ENCODE measurements at places on chromosomes 6 and 20.

- no peak for DNase-seq
These were observed 95.1 kb downstream of the TIAM2 start for GRCh38 chr6:155090166-155090565.

DNA sequence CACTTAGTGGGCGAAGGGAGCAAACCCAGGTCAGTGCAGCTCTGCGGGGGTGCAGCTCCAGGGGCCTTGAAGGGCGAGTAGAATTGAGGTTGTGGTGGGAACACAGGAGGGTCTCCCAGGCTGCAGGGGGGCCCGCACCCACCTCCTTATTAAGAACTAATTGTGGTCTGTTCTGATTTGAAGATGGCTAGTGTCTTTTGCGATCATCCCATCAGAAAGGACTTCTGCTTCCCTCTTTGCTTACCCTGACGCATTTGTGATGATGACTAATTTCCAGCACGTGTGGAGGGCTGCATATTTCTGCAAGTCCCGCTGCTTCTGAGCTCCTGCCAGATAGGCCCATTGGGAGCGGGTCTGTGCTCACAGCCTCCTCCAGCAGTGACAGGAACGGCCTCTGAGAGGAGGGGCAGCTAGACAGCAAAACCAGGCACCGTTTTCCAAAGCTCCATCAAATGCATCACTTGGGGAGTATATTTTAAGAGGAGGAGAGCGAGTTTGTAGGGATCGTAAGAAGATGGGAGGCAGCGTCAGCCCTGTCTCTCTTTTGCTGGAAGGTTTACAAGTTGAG lies 268.9 kb downstream of the CDH4 start:
- no peak for DNase-seq

GRCh38 chr6:157454762-157455714 lies 74.0 kb downstream of the ZDHHC14 start:
- DNase-seq = no peak

- DNase-seq = no peak
These were observed 650 bp upstream of the TTK start for GRCh38 chr6:80003826-80004172.

GRCh38 chr20:63206878-63207277 lies 9.1 kb downstream of the YTHDF1 start:
- DNase-seq = no peak

- DNase-seq = peak; percentile 18
These were observed 17.0 kb downstream of the CRISP1 start for GRCh38 chr6:49849213-49849907.

- peak; percentile 79 for DNase-seq
These were observed 95.0 kb downstream of the SNX5 start for GRCh38 chr20:17873410-17874270.

- DNase-seq = no peak
These were observed 136.5 kb upstream of the CDH4 start for GRCh38 chr20:61115364-61116065.

- DNase-seq = no peak
These were observed 39.6 kb downstream of the HLA-F start for GRCh38 chr6:29762781-29763214.

DNA sequence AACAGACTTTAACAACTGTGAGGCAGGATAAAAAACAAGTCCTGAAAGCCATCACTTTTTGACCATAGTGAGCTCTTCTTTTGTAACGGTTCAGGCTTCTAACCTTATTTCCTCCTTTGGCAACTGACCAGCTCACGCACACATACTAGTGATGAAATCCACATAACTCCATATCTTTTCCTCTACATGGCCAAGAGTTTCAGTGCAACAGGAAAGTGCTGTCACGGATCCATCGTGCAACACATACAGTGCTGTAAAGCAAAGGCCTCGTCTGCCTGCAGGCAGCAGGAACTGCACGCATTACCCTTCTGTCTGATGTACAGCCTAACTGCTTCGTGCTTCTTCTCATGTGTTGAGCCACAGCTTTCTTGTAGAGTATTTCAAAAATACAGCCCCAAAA lies 108.5 kb downstream of the EPM2A start:
- DNase-seq = no peak

- DNase-seq = no peak
These were observed 274.1 kb upstream of the MAP3K7 start for GRCh38 chr6:90860822-90861601.

GRCh38 chr6:8627085-8627861 lies 191.9 kb upstream of the SLC35B3 start:
- no peak for DNase-seq

- DNase-seq = peak; percentile 38
These were observed 184.3 kb upstream of the CST7 start for GRCh38 chr20:24764794-24765202.

DNA sequence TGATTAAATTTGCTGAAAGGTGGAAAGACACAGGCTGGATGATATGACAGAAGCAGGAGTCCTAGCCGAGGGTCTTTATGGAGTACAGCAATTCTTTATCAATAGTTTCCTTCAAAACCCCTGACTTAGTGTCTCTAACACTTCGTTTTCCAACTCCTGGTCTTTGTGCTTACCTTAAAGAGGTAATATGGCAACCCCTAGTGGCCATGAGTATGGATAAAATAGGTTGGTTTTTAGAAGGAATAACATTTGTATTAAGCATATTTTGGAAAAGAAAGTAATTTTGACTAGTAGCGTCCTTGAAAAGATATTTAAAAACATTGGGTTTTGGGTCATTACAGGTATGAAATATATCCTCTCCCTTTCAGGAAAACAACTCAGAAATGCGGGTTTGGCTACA lies 51.9 kb downstream of the VGLL2 start:
- peak; percentile 45 for DNase-seq

DNA sequence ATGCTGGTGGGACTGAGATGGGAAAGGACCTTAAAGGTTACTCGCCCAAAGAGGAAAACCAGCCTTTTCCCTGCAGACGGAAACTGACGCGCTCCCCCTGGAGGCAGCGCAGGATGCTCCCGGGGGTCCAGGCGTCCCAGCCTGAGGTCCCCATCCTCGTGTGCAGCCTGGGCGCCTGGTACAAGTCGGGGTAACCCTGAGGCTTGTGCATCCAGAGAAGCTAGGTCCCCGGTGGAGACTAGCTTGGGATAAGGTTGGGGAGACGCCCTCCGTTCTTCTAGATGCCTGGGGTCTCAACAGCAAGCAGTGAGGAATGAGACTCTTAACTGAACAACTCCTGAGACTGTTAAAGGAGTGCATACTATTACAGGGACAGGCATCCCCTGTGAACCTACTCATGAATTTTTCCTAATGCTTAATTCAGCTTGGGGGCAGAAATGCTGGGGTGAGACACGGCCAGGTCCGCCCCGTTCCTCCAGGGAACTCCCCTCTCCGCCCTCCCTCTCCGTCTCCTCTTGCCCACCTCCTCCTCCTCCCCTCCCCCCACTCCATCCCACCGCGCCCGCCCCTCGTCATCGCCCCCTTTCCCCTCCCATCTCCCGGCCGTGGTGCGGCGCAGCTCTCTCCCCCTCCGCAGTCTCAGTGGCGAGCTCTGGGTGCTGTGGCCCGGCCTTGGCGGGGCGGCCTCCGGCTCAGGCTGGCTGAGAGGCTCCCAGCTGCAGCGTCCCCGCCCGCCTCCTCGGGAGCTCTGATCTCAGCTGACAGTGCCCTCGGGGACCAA lies at the start of gene PRSS35:
TSS of gene PRSS35 (plus strand) at position 634 of the 781 bp plus-strand sequence. CDS start 10,908 bp downstream, outside the sequence.
- peak; percentile 54 for DNase-seq

GRCh38 chr20:41830702-41831101 lies 212.5 kb upstream of the CHD6 start:
- DNase-seq = no peak

DNA sequence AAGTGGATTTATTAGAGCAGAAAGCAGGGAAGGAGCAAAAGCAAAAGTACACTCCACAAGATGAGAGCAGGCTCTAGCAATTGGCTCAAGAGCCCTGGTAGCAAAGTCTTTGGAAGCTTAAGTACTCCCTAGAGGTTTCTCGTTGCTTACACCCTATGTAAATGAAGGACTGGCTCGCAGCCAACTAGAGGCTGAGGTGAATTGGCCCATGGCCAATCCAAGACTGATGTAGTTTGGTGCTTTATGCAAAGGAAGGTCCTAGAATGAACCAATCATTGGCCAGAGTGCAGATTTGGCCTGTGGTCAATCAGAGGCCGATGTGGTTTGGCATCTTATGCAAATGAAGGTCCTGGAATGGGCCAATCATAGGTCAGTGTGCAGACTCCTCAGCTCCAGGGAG lies 191.3 kb upstream of the ARID1B start:
- DNase-seq = no peak

DNA sequence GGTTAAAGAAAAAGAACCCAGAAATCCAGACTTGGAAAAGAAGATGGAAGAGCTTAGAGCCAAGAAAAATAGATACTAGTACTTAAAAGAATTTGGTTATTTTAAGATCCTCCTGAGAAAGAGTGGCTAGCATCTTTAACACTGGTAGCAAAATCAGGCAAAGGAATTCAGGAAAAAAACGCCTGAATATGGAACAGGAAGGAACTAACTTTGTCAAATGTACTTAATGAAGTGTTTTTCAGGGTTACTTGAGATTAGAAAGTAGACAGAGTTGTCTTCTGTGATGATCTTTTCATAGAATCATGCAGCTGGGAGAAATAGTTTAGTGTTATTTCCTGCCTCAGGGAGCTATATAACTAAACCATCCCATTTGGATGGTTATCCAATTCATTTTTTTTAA lies 50.8 kb upstream of the SASH1 start:
- DNase-seq = no peak

DNA sequence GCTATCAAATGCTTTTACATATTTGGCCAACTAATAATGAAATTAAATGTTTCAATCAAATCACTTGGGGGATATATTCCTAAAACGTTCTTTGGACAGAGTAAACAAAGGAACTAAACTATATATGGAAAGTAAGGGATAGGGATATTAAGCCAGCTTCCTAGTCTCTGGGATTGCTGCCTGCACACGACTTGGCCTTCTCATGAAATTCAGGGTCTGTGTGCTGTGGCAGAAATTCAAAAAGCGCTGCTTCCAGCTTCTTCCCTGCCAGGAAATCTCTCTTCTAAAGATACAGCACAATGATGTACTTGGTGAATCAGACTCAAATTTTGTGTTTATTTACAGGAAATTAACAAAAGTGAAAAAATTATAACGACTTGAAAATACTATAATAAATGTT lies 206.3 kb upstream of the RAB32 start:
- DNase-seq = no peak
